ENCODE measurements at places on chromosomes 6 and 20.

GRCh38 chr6:109373762-109374161, 8.5 kb downstream of the CD164 start:
- no peak for DNase-seq

GRCh38 chr20:57999465-58000111, 228.9 kb downstream of the ANKRD60 start:
- no peak for DNase-seq

DNA sequence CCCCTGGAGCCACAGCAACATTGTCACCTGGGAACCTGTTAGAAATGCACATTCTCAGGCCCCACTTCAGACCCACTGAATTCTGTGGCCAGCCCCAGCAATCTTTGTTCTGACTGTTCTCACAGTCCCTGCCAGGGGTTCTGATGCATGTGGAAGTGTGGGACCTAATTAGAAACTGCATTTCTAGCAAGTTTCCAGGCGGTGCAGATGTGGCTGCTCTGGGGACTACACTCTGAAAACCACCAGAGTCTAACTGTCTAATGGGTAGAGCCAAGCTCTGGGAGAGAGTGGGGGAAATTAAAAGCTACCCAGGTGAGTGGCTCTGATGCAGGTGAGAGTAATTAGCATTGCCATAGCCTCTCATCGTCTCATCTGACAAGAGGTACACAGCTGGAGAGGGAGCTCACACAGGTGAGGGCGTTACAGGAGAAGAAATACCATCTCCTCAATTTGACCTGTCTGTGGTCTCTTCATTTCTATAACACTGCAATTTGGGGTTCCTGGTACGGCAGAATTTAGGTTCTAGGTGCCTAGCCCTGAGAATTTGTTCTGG, 66.0 kb downstream of the SNX5 start:
- DNase-seq: no peak

DNA sequence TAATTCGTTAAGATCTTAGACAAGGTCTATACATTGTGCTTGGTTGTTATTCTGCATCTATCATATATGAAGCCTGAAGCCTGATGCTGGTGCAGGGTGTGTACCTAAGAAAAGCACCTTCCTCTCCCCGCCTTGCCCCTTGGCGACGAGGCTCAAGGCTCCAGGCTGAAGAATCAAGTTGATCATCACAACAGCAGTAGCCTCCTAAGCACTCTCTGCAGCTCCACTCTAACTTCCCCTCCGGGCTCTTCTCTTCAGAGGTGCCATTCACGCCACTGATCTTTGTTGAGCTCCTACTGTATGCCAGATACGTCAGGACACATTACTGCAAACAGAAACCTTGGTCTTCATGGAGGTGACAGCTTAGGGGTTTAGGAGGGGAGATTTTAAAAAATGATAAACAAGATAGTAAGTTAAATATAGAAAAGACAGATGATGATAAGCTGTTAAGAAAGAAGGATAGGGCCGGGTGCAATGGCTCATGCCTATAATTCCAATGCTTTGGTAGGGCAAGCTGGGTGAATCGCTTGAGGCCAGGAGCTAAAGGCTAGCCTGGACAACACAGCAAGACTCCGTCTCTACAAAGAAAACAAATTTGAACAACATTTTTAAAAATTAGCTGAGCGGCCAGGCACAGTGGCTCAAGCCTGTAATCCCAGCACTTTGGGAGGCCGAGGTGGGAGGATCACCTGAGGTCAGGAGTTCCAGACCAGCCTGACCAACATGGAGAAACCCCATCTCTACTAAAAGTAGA, 38.4 kb upstream of the ZNF217 start:
- no peak for DNase-seq
